T-helper 2 cell (primary cell): ENCODE measurements at places on chromosomes 16 and 17.

- DNase-seq, result no peak
Measured at GRCh38 chr16:66641387-66641786, 36.9 kb downstream of the CMTM3 start.

- DNase-seq, result no peak
Measured at GRCh38 chr16:70441406-70441990, 2.6 kb upstream of the ST3GAL2 start.

GRCh38 chr16:55735120-55735781, 79.5 kb downstream of the SLC6A2 start:
- no peak for DNase-seq

GRCh38 chr16:69823831-69824563, 61.9 kb downstream of the WWP2 start:
- DNase-seq, result no peak

GRCh38 chr17:61462719-61463315, 10.6 kb downstream of the TBX4 start:
- no peak for DNase-seq

DNA sequence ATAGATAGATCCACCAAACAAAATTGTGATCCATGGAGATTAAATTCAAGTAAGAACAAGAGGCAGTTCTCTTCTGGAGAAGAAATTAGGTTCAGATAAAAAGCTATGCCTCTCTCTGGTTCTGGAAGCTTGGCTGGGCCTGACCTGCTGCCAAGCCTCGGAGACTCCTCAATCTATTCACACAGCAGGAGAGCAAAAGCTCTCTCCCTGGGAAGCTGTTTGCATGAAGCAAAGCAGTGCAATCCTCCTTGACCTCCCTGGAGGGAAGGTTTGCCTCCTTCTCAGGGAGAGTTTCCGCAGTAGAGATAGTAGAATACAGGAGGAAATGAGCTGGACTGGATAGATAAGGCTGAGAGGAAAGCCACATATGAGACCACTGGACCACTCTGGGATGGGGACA, 78.1 kb upstream of the GNAO1 start:
- no peak for DNase-seq

DNA sequence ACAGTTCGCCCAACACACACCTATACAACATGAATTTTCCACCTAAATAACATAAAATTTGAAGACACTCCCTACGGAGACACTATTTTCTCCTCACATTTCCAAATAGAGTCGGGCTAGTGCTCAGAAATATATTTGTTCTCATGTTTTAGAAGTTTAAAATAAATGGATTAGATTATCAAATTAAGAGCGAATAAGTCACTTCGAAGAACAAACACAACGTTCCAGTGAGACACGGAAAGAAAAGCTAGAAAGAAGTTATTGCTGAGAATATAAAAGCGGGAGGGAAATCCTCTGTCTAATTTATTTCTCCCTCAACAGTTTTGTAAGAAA, 2.0 kb upstream of the HS3ST3B1 start:
- DNase-seq, result no peak

DNA sequence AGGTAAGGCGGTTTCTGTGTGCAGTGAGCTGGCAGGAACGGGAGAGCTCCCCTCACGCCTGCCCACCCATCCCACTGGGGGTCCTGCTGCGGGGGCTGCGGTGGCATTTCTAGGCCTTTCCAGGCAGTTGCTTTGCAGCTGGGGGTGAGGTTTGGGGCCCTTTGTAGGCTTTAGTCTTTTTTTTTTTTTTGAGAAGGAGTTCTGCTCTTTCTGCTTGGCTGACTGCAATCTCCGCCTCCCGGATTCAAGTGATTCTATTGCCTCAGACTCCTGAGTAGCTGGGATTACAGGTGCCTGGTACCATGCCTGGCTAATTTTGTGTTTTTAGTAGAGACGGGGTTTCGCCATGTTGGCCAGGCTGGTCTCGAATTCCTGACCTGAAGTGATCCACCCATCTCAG, 11.1 kb downstream of the TSC2 start:
- DNase-seq, result no peak

- no peak for DNase-seq
Measured at GRCh38 chr16:67535201-67535600, 6.6 kb downstream of the RIPOR1 start.

DNA sequence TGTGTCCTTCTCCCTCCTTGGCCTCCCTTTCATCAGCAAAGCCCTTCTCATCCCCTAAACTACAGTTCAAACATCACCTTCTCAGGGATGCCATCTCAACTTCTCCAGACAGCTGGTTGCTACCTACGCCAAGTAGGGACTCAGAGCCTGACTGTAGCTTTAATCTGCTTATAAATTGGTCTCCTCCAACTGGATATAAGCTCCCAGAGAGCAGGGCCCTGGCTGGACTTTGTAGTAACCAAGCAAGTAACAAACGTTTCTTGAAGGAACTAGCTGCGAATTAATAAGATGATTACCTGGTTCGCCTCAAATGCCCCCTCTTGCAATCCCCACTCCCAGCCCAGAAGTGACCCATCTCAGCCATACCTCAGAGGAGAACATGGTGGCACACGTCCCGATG, 17.5 kb upstream of the KLHL11 start:
- no peak for DNase-seq

GRCh38 chr17:8713878-8714277, 30.8 kb downstream of the CCDC42 start:
- DNase-seq, result no peak

DNA sequence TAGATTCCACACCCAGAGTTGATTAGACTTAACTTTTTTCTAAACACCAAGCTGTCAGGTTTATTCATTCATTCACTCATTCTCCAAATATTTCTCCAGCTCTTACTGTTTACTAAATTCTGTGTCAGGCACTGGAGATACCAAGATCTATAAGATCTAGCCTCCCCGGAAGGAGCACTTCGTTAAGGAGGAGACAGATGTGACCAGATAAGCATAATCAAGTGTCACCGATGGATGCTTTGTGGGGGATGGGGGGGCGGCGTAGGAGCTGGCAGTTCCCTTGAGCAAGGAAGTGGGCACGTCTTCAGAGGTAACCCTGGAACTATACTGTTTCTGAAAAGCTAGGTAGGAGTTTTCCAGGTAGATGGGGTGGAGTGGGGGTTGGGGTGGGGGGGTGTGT, 3.8 kb upstream of the RPL26 start:
- no peak for DNase-seq

GRCh38 chr17:58232707-58233156, 5.7 kb upstream of the LPO start:
- no peak for DNase-seq

- no peak for DNase-seq
Measured at GRCh38 chr16:75019586-75019985, 20.8 kb downstream of the ZNRF1 start.

DNA sequence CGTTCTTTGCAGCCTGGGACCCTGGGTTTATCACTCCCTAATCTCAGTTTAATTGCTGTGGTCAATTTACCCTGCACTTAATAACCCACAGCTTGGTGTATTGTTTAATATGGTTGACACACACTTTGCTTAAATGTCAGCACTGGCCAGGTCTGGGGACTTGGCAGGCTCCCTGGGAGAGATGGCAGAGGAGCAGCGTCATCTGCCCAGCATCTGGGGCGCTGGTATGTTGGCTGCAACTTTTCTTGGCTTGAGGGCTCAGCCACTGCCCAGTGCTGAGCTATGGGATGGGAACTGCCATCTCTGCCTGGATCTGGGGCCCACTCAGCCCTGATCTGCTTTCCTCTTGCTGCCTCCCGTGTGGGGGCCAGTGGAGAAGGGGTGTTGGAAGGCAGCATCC, 115.7 kb upstream of the IRX3 start:
- no peak for DNase-seq

DNA sequence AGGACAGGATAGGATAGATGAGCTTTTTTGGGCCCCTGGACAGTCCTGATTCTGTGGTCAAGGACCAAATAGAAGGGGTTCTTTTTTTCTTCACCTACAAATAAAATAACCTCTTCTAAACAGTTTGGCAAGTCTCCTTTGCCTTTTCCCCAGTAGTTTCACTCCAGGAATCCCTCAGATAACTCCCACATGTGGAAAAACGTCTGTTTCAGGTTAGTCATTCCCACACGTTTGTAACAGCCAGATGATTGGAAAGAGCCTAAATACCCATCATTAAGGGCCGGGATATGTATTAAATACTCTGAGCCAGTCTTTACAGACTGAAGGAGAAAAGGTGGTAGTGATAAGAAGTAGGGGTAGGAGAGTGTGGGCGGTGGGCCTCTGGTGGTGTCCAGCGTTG, 58.3 kb downstream of the PLD6 start:
- no peak for DNase-seq

DNA sequence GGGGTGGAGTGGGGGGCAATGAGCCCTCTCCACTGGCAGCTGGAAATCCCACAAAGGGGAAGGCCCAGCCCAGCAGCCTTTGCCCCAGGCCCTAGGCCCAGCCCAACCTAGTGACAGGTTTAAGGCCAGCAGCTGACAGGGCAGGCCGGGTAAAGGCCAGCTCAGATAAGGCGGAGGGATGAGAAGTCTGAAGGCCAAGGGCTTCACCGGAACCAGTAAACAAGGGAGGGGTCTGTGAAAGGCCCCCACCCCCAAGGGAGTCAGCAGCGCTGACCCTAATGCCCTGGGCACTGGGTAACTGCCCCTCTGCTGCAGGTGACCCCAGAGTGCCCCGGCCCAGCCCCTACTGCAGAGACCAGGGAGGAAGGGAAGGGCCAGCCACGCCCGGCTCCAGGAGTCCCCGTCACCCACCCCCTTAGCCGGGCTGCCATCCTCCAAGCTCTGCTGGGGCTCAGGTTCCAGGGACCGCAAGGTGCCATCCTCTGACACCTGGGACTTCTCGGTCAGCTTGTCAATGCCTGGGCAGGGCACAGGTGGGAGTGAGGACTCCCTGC, 17.5 kb downstream of the OTOP3 start:
- no peak for DNase-seq

- no peak for DNase-seq
Measured at GRCh38 chr17:57096472-57097202, 11.6 kb downstream of the AKAP1 start.

GRCh38 chr16:61313931-61314330, 722.3 kb downstream of the CDH8 start:
- no peak for DNase-seq

- no peak for DNase-seq
Measured at GRCh38 chr17:7130621-7131422, 16.2 kb upstream of the ASGR2 start.

GRCh38 chr16:81335669-81336068, 20.9 kb downstream of the GAN start:
- peak; percentile 6 for DNase-seq

DNA sequence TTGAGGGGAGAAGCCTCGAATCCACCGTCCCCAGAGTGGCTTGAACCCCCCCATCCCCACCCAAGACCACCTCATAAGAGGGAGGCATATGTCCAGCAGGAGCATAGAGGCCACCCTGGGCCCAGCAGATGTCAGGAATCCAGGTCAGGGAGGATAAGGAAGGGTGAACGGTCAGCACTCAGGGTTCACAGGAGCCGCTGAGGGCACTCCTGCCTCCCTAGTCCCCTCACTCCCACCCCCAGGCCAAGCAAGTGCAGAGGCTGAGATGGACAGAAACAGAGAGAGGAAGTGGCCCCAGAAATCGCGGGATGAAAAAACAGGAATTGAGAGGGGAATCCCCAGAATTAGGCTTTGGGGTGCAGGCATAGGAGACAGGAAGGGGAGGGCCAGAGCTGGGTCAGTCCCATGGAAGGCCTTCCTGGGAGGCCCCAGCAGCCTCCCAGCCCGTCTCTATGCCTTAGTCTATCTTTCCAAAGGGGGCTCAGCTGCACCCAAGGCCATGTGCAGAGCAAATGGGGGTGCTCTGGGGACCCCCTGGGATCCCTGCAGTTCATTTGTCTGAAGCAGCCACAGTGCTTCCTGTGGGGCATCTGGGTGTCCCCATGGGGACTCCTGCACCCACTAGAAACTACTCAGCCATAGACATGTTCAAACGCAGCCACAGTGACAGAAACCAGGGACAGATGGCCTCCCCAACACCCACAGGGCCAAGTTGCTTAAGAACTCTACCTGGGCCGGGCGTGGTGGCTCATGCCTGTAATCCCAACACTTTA, 1.7 kb downstream of the CMTM3 start:
- DNase-seq, result peak; percentile 39

DNA sequence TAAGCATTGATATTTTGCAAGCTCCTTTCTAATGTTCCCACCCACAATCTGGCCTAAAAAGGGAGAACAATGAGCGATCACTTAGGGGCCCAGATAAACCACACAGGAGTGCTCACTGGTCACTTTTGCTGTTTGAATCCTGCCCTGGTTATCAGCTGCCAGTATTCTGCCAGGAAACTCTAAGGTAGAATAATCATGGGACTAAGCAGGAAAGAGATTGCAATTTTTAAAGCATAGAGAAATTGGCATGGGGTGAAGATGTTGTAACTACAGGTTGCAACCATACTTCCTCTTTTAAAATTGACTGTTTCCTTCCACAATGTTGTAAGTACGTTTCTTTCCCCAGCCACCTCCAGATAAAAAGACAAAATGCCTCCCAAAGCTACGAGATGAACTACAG, 251.2 kb upstream of the CDH11 start:
- DNase-seq, result no peak

GRCh38 chr17:79537061-79537460, 73.8 kb downstream of the RBFOX3 start:
- no peak for DNase-seq

GRCh38 chr17:17321356-17322025, 18.3 kb downstream of the NT5M start:
- no peak for DNase-seq

DNA sequence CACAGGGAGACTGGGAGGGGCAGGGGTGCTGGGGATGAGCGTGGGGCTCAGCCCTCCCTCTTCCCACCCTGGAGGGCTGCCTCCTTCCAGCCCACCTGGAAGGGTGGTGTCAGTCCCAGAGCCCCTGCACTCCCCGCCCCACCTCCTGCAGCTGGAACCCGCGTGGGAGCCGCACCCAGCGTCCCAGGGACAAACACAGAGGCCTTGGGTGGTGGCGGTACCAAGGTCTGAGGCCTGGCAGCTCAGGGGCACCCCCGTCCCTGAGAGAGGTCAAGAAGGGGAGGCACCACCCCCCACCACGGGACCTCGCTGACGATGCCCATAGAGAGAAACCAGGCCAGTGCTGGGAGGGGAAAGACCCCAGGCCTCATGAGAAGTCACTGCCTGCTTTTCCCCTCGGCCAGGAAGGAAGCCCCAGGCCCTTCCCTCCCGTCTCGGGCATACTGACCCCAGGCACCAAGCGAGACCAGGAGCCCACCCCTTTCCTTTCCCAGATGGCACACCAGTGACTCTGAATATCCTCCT, 4.1 kb downstream of the HS3ST6 start:
- no peak for DNase-seq

DNA sequence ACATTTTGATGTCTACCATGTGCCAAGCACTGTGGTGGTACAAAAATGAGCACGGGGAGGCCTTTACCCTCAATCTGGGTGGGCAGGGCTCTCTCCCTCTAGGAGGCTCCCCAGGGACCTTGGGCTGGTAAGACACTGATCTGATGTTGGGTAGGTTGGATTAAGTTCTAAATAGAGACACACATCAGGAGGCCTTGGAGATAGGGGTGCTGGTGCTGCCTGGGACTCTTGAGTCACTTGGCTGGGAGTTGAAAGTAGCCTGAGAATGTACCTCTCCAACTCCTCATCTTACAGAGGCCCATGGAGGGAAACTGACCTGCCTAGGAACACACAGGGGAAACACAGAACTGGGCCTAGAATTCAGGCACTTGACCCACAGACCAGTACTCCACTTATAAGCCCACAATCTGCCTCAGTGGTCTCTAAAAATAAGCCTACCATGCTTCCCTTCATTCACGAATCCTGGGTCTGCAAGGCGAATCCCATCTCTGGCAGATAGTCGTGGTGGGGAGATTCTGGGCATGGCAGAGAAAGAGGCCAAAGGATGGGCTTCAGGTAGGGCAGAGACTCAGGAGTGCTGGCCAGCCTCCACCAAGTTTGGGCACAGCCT, 1.8 kb upstream of the NEUROD2 start:
- no peak for DNase-seq

- no peak for DNase-seq
Measured at GRCh38 chr17:66829883-66830282, 5.0 kb upstream of the CACNG5 start.
